ENCODE measurements at places on chromosomes 5 and 9.

DNA sequence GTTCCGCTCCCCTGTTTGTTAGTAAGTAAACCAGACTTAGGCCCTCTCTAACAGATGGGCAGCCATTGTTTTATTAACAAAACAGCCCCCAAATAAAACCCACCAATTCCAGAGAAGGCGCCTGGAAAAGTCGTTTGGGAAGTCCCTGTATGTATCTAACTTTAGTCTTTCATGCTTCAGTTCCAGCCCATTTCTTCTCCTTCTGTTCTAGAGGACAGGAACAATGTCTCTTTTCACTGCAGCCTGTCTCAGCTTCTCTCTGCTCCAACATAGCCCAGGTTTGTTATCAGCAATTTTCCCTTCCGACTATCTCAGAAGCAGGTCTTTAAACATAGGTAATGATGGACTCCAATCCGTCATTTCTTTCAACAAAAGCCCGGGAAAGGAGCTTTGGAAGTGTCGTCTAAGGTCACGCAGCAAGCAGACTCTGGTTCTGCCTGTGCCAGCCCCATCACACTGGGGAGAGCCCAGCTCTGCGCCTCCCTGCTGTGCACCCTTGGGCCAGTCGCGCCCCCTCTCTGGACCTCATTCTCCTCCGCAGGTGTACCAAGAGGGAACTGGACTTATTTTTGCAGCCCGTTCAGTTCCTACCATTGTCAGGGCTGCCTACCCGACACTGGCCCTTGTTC, 9.6 kb upstream of the AKNA start:
- DNase-seq = no peak

DNA sequence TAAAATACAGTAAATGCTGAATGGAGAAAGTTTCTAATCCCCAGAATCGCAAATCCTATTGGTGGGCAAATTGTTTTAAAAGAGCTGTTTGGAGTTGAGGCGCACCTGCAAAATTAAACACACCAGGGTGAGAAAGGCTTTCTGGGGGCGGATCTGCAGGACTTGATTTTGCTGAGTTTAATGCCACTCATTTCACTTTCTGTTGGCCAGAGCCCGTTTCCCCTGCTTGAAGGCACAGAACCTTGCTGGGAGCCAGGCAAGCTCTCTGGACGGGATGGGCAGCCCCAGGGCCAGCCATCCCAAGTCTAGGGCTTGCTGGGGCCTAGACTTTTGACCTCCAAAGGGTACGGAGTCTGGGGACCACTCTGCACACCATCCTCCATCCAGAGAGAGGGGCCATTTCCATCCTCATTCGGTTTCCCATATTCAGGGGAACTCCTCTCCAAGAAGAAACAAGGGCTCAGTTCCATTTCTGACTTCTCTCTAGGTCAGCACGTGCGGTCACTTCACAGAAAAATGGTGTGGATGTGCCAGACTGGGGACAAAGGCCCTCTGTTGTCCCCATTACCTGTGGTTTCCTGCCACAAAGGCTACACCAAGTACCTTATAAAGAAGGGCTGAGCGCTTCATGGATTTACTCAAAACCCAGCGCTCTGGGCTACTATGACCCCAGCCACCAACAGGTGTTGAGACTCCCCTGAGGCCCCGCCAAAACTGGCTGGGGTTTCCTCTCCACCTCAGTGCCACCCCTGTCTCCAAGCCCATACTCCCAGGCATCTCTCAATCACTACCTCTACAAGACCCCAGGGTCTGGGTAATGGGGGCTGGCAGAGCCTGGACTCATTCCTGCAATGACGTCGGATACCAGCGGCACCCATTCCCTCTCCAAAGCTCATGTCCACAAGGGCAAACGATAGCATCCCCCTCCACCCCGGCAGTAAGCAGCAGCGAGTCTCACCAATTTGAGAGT, 170.0 kb downstream of the AUH start:
- DNase-seq = no peak

GRCh38 chr5:133347039-133347438, 265.3 kb downstream of the FSTL4 start:
- no peak for DNase-seq

GRCh38 chr5:158877124-158877581, 222.6 kb downstream of the EBF1 start:
- no peak for DNase-seq

GRCh38 chr5:17481378-17481777, 16.7 kb upstream of the TAF11L2 start:
- DNase-seq = no peak

- no peak for DNase-seq
Measured at GRCh38 chr9:19728101-19728500, 60.7 kb downstream of the SLC24A2 start.

- DNase-seq = no peak
Measured at GRCh38 chr5:112005623-112005930, 248.6 kb upstream of the NREP start.

DNA sequence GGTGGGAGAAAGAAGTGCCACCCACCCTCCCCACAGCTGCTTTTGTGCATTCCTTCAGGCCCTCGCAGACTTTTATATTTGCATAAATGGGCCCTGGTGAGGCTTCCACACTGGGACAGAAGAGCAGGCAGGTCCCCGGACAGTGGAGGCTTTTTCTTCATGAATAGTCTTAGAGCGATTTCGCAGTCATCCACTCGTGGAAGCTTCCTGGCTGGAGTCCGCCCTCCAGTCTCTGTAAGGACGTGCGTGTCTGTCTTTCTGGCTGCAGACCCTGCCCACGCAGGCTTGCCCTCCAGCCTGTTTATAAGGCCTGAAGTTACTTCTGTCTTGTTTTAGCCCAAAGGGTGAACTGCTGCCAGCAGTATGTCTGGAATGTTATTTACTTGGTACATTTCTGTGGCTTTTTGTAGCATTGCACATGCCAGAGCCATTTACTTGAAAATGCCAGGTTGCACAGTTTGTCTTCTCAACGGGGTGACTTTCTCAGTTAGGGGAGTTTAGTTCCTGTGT, 195.7 kb downstream of the AOPEP start:
- DNase-seq = peak; percentile 49

DNA sequence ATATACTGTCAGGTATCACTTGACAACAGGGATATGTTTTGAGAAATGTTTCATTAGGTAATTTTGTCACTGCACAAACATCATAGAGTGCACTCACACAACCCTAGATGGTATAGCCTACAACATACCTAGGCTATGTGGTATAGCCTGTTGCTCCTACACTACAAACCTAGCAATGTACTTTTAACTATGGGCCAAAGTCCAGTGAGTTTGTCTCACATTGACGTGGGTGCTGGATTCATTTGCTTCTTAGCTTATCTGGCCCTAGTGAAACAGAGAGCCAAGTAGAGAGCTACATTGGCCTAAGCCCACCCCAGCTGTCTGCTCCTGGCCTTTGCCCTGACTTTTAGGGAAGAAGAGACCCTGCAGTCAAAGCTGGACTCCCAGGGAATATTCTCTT, 180.7 kb upstream of the EGFLAM start:
- no peak for DNase-seq
